CMK (cell line): ENCODE measurements at places on chromosomes 11 and 22.

- peak; percentile 34 for DNase-seq
These were observed 12.8 kb upstream of the ST14 start for GRCh38 chr11:130146796-130147195.

- no peak for DNase-seq
These were observed 85.1 kb upstream of the BLID start for GRCh38 chr11:122201106-122201505.

DNA sequence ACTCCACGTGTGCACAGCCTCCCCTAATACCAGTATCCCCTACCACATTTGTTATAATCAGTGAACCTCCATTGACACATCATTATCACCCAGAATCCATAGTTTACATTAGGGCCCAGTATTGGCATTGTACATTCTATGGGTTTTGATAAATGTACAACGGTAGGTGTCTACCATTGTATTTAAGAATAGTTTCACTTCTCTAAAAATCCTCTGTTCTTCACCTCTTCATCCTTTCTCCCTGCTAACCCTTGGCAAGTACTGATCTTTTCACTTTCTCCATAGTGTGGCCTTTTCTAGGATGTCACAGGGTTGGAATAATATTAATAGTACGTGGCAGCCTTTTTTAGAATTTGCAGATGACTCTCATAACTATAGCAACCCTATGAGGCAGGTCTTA is 353.8 kb downstream of the DDX10 start:
- no peak for DNase-seq

DNA sequence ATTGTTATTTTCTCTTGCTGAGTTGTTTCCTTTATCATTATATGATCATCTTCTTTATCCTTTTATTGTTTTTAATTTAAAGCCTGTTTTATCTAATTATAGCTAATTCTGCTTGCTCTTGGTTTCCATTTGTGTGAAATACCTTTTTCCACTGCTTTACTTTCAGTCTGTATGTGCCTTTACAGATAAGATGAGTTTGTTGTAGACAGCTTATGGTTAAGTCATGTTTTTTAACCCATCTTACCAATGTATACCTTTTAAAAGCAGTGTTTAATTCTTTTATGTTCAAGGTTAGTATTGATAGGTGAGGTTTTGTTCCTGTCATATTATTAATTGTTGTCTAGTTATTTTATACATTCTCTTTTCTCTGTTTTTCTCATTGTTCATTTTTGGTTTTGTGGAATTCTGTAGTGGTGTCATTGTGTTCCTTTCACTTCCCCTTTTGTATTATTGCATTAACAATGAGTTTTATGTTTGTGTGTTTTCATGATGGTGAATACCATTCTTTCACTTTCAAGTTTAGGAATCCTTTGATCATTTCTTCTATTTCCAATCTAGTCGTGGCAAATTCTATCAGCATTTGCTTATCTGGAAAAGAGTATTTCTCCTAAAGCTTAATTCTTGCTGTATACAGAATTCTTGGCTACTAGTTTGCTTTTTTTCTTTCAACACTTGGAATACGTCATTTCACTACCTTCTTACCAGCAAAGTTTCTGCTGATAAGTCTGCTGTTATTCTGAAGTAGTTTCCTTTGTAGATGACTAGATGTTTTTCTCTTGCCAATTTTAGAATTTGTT is 21.8 kb downstream of the OR5AN1 start:
- DNase-seq, result no peak

DNA sequence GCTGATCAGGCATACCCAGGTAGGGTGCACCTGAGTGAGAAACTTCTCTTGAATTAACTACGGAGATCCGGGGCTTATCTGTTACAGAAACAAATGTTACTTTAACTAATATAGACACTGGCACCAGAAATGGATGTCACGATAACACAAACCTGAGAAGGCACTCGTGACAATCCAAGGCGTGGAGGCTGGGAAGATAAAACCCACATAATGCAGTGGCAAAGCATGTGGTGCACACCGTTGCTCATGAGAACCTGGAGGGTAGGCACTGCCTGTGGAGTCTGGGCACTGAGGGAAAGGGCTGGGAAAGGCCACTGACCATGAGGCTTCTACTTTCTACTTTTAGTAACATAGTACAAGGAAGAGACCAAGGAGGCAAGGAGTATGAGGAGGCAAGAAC is 22.6 kb downstream of the SLC22A12 start:
- no peak for DNase-seq

DNA sequence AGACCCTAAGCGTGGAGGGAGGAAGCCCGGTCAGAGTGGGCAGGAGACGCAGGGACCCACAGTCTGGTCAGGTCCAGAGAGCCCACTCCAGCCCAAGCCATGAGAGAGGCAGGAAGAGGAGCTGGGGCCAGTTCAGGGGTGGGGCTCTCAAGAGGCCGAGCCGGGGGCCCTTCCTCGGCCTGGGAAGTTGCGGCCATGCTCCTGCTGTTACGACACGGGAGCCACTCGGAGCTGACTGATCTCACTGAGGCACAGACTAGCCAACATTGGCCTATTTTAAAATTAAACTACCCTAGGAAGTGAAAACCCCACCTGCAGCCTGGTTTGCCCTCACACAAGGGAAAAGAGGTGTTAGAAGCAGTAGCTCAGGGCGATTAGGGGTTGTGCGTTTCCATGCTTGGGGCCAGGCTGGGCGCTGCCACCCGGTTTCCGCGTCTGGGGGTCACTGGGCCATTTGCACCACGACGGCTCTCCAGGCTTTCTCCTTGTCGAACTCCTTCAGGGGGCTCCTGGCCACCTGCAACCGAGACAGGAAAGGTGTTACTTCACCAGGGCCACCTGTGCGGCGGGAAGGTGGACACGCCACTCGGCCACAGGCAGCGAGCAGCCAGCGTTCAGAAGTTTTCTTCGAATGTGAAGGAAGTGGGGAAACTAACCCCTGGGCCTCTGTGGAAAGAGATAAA is 3.2 kb upstream of the TTLL8 start:
- no peak for DNase-seq

- no peak for DNase-seq
These were observed 72.7 kb downstream of the TRIM29 start for GRCh38 chr11:120065176-120065575.

- DNase-seq, result no peak
These were observed 162.3 kb downstream of the TRIM29 start for GRCh38 chr11:119975561-119976152.

GRCh38 chr11:74023276-74023675 is 14.4 kb upstream of the UCP3 start:
- DNase-seq, result no peak

DNA sequence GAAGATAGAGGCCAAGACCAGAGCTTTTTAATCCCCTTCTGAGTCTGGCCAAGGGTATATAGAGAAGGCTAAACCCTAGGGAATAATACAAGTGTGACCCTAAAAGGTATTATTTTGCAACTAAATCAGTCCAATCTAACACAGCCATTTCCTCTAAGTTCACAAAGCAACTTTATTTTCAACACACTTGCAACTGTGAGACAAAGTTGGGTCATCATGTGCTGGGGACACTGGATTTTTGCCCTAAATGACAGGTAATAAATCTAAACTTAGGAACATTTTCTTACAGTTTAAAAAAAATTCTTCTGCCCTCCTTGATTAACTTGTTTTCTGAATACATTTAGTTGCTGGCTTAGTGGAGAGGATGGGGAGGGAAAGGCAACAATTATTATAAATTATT is 78.3 kb downstream of the DDIAS start:
- DNase-seq, result no peak

- no peak for DNase-seq
These were observed 18.8 kb upstream of the WDR74 start for GRCh38 chr11:62858201-62858600.

- DNase-seq, result no peak
These were observed 46.2 kb downstream of the WT1 start for GRCh38 chr11:32388871-32389770.

- no peak for DNase-seq
These were observed 74.5 kb upstream of the ARFGAP3 start for GRCh38 chr22:42931421-42932196.

- DNase-seq, result no peak
These were observed 31.2 kb downstream of the GAB2 start for GRCh38 chr11:78386215-78386941.

DNA sequence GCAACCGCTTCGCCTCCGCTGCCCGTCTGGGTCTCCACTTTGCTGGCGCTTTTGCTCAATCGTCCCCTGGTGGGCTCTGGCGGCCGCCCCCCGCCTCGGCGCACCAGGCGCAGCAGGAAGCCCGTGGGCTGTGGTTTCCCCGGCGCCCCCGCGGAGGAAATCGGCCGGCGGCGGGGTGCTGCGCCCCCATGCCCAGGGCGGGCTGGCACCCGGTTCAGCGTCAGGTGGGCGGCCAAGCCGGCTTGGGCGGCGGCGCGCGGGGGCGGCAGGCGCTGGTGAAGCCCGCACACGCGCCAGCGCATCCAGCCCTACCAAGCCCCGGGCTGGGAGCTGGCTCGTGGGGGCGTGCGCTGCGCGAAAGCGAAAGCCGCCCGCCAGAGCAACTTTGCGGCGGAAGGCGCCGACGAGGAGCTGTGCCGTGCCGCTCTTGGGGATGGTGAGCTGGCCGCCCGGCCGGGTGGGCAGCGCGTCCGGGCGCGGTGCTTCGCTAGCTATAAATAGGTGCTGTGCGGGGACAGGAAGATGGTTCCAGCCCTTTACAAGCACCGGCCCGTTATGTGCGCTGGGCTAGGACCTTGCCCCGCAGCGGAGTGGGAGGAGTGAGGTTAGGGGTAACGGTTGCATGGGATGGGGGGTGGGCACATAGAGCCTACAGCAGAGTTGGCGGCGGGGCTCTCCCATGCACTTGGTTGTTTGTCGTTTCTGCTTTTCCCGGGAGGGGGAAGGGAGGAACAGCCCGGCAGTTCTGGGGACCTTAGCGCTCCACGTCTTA is 25.0 kb upstream of the SUSD2 start:
- DNase-seq, result no peak

GRCh38 chr11:125257190-125257579 is 92.6 kb downstream of the PKNOX2 start:
- DNase-seq, result peak; percentile 20

- no peak for DNase-seq
These were observed 44.2 kb downstream of the CCDC81 start for GRCh38 chr11:86418917-86419316.

DNA sequence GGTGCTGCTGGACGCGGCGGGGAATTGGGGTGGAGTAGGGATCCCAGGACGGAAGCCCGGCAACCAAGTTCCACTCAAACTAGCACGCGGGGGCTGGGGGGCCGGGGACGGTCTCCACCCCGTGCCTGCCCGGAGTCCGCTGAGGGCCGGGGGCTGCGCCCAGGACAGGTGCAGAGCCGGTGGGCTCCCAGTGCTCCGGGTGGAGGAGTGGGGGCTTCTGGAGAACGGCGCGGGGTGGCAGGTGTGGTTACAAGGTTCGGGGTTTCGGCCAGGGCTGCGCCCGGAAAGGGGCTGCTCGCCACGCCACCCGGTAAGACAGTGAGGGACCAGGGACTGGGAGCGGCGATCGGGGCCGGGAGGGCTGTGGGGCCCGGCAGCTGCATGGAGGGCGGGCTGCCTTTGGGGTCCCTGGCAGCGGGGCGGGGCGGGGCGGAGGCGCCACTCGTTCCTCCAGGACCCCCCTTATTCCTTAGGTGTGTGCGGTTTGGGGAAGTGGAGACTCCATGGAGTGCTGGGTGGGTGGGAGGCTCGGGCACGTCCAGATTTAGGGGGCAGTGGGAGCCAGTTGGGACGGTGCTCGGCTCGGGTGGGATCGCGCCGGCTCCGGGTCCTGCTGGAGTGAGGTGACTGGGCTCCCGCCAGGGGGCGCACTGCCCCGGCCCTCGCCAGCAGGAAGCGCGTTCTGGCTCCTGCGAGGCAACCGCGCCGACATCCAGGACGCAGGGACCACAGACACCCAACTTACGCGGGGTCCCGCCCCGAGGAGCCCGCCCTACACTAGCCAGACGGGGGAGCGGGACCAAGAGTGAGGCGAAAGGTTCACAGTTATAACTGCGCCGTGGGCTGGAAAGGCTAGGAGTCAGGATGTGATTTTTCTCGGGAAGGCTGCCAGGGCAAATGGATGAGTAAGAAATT is 868 bp downstream of the TSPAN18 start:
- peak; percentile 49 for DNase-seq

- DNase-seq, result no peak
These were observed 3.5 kb downstream of the CLDN5 start for GRCh38 chr22:19520566-19521305.

DNA sequence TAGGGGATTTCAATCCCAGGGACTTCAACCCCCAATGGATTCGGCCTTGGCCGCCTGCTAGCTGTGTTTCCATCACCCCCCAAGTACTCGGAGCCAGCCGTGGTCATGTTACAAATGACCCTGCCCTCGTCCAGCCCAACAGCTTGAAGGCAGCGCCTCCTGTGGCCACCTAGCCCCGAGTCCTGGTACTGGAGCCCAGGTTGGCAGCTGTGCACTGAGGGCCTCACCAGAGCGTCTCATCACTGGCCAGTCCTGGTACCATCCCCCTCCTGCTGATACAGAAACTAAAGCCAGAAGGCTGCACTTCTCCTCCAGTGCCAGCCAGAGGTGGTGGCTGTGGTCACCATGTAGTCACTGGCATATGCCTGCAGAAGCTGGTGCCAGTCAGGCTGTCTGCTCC is 44.9 kb upstream of the FADD start:
- no peak for DNase-seq

DNA sequence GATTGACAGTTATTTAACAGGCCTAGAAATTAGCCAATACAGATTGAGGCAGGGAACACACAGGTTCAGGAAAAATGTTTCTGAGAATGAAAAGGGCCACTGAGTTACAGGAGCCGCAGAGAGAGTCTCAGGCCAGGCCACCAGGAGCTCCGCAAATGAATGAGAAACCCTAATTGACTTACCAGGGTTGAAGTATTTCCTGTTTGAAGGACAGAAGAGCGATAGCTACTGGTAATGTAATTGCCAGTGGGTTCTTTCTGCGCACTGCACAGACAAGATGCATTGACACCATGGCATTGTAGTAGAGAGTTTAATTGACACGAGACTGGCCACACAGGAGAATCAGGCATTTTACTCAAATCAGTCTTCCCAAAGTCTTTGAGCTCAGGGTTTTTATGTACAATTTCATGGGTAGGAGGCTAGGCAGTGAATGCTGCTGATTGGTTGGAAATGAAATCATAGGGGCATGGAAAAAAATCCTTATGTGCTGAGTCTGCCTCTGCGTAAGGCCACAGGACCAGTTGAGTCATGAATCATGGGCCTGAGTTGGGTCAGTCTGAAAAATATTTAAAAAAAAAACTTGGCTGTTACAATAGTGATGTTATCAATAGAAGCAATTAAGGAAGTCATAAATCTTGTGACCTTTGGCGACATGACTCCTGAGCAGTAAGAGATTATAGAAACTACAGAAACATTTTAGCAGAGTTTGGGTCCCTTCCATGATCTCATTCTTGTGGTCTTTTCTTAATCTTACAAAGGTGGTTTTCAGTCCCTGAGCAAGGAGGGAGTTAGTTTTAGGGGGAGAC is 203.8 kb downstream of the CASP12 start:
- DNase-seq, result no peak

DNA sequence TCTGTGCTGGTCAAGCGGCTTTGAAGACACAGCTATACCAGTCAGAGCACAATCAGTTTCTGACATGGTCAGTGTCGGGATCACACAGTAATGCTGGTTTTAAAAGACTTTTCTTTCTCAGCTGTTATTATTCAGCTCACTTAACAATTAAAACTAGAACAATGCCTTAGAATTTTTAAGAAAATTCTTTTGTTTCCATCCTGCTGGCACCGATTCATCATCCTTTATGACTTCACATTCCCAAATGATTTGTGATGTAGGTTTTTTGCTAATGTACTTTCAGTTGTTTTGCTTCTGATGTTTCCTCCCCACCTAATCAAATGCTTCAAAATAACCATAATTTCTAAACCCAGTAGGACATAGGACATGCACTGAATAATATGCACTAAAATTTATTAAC is 34.5 kb upstream of the OLFML1 start:
- DNase-seq, result no peak
